ENCODE measurements at places on chromosomes 3 and 15. TPM values are rescaled to one million over a fixed set of nuclear protein-coding genes. Genes with fewer than 3 reads are reported as not detected.

Gene EPHB3
- 8.5 TPM for total RNA-seq

Gene TP63
- total RNA-seq, result under 0.01 TPM

Gene SLC9C1
- total RNA-seq, result 0.12 TPM

Gene P2RY14
- not detected for total RNA-seq

Gene SPSB4
- total RNA-seq, result not detected

Gene FANCD2OS
- not detected for total RNA-seq
